ENCODE measurements at places on chromosomes 2 and 18.
A peak's percentile ranks its signal among the peaks of the same experiment; 100 is the strongest.

- DNase-seq, result no peak
These were observed 566 bp downstream of the GATA6 start for GRCh38 chr18:22169889-22170420.

DNA sequence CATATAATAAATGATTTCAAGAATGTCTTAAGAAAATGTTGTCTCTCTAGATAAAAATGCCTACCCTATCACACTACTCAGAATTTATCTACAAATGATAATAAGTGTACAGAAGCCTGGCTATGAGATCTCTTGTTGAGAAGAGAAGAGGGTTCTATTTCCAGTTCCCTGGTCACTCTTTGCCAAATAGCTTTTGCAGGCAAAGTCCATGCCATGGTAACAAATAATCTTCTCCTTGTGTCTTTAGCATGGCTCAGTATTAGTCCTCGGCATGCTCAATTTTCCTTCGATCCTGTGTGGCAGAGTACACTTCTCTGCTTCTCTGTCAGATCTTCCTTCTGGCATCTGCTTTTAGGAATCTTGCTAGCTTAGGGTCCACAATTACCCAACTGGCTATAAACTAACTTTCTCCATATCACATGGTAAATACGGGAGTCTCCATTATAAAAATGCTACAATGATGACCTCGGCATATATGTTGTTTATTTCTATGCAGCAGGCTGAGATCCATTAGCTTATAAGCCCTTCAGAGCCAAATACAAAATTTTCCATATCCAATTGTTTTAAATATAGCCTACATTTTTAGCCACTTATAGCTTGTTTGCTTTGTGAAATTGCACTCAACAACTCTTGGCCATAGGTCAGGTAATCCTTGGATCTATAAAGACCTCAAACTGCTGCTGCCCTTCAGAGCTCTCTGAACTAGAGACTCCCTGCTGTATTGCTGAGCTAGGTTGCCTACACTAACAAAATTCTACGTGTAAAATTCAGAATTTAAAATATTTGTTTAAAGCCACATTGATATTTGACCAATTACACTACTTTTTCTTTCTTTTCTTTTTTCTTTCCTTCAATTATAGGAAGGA is 157.5 kb downstream of the FSIP2 start:
- no peak for DNase-seq

- DNase-seq, result no peak
These were observed 98.0 kb downstream of the KCTD18 start for GRCh38 chr2:200411831-200412230.

GRCh38 chr2:73297151-73297559 is 3.8 kb upstream of the EGR4 start:
- peak; percentile 4 for DNase-seq

- DNase-seq, result no peak
These were observed 53.2 kb upstream of the RAB27B start for GRCh38 chr18:54774981-54775665.

- no peak for DNase-seq
These were observed 32.0 kb downstream of the LPIN1 start for GRCh38 chr2:11778416-11778815.

- DNase-seq, result no peak
These were observed 42.1 kb downstream of the CD28 start for GRCh38 chr2:203748331-203749126.

- no peak for DNase-seq
These were observed 36.2 kb downstream of the ACOXL start for GRCh38 chr2:110768591-110768990.

GRCh38 chr18:24991141-24992060 is 360.6 kb downstream of the ZNF521 start:
- DNase-seq, result no peak

DNA sequence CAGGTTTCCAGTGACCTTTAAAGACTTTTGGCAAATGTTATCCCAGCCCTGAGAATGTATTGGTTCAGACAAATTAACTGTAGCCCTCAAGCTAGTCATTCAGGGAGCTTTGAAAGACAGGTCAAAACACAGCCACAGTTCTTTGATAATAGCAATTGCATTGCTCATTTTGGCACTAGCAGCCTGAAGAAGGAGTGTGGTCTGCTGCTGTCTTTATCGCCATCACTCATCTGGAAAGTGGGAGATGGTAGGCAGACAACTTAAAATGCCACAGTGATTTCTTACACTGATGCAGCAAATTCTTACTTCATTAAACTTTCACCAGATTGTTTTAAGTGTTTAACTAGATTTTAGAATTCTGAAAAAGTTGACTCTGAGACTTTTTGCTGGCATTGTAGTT is 47.2 kb downstream of the DOK6 start:
- no peak for DNase-seq

DNA sequence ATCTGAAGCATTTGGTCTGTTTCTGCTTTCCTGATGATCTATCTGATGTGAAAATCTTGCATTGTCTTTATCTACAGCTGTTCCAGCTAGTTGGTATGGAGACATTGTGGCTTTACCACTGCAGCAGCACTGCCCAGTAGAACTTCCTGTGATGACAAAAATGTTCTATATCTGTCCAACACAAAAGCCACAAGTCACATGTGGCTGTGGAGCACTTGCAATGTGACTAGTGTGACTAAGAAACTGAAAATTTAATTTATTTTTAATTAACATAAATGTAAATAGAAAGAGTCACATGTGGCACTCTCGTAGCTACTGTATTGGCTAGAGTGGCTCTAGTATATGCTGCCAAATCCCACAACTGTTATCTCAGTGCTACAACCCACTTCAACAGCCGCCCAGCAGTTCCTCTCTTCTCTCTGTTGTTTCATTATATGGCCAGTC is 425.7 kb downstream of the SETBP1 start:
- no peak for DNase-seq

- no peak for DNase-seq
These were observed 64.0 kb upstream of the CABLES1 start for GRCh38 chr18:23071285-23071684.

- no peak for DNase-seq
These were observed 387.3 kb downstream of the STK39 start for GRCh38 chr2:167860082-167860481.

- no peak for DNase-seq
These were observed 15.1 kb upstream of the KLHL30 start for GRCh38 chr2:238123218-238123971.

DNA sequence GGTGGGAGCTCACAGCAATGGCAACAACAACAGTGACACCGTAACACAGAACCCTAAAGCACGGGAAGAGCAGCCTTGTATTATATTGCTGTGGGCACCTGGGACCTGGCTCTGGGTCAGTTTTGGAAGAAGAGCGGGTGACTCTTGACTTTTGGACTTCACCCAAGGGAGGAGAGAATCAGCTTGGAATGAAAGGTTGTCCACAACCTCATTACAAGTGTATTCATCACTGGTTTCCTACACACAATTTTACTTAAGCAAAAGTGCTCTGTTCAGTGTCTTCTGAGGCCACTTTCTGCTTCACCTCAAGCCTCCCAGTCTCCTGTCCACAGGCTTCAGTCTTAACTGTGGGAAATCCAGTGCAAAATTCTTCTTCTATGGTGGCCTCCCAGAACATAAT is 263.8 kb downstream of the KCNE4 start:
- no peak for DNase-seq

- no peak for DNase-seq
These were observed 75.8 kb downstream of the RDH14 start for GRCh38 chr2:18484625-18485024.

DNA sequence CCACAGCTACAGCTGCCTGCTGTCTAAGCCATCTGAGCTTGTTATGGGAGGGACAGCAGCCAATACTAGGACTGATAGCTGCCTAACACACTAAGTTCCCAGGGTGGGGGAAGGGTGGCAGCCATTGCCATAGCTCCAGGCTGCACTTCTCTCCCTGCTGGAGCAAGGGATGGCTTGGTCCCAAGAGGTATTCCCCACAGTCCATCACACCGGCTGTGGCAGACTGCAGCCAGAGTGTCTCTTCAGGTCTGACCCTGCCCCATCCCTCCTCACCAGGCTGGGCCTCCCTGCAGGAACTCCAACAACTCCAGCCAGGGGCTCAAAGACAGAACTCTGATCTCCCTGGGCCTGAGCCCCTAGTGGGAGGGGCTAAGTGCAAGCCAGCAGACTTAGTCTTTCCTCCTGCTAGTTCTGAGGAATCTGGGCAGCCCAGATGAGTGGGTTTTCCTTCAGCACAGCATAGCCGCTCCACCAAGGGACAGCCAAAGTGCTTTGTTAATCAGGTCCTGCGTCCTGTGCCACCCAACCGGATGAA is 632.1 kb downstream of the SOCS6 start:
- no peak for DNase-seq

DNA sequence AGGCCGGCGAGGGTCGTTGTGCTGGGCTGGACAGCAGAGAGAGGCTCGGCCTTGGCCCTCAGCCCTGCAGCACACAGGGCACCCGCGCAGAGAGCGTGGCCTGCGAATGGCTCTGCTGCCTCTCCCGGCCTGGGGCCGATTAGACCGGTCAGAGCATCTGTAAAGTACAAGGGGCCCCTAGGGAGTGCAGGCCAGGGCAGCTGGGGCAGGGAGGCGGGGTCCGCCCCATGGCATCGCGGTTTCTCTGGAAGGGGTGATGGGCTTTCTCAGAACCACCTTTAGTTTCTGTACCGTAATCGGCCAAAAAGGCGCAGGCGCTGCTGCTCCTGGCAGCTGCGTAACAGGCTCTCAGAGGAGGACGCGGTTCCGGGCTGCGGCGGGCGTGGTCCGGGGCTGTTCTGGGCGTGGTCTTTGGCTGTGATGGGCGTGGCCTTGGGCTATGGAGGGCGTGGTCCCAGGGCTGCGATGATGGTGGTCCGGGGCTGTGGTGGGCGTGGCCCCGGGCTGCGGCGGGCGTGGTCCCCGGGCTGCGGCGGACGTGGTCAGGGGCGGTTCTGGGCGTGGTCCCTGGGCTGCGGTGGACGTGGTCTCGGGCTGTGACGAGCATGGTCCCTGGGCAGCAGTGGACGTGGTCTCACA is 1.5 kb upstream of the GPR148 start:
- DNase-seq, result peak; percentile 58

DNA sequence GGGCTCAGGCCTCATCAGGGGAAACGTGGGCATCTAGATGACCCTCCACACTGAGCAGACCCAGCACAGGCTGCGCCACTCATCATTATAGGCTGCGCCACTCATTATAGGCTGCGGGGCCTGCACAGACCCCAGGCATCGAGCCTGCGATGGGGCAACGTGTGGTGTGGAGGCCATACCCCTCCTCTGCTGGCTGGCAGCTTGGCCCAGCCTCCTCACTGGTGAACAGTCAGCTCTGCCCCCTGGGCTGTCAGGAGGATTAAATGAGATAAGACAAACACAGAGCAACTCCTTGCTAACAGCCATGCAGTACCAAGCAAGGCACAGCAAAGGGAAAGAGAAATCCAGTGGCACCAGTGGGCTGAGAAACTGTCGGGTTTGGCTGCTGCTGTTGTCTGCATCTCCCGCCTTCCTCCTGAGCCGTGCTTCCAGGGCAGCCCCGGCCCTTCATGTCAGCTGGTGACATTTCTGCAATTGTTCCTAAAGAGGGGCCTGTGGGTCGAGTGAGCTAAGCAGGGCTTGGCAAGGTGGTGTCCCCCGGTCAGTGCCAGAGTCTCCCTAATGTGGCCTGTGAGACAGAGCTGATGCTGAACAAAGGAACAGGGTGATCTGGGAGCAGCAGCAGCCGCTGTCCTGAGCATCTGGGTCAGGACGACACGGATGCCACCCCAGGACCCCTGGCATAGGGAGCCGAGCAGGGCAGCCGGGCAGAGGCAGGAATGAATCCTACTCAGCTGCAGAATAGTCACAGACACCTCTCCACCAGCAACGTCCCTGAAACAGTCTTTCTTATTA is 48.7 kb downstream of the RRM2 start:
- no peak for DNase-seq

- DNase-seq, result no peak
These were observed 5.4 kb downstream of the CD302 start for GRCh38 chr2:159792599-159792998.

DNA sequence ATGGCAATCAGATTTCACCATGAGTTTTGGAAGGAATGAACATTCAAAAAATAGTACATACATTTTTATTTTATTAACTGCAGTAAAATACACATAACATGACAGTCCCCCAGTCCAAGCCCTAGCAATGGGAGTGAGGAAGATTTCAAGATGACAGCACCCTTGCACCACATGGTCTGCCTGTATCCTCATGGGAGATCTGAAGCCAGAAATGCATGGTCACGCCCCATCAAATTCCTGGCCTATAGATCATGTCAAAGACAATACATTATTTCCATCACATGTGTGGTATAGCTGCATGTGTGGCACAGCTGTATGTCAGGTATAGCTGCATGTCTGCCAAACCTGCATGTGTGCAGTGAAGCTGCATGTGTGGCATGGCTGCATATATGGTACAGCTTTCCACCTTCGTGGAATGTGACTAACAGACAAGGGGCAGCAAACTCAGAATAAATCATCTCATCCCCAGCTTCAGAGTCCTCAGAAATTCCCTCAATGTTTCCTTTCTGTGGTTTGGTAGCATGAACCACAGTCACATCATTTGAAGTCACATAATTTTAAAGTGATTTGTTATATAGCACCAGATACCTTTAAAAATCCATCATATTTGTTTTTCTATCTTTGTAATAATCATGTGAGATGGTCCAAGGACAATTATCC is 518.2 kb upstream of the SOX11 start:
- no peak for DNase-seq

DNA sequence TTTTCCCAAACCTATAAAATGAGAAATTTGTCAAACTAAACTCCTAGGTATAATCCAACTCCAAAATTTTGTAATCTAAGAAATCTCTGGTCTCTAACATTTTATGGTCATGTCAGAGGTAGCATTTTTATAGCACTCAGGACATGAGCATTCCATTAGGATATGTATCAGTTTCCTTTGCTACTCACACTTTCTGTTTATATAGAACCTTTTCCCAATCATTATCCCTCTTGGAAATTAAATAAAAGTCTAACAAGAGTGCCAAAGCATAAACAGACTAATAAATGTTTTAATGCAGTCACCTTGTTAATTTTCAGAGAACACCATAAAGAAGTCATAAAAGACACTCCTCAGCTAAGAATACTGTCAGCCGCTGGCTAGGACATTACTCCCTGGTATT is 300.0 kb upstream of the CWC22 start:
- DNase-seq, result no peak

- DNase-seq, result no peak
These were observed 8.1 kb upstream of the PSTPIP2 start for GRCh38 chr18:46080156-46080555.

- no peak for DNase-seq
These were observed 293.7 kb downstream of the BCL11A start for GRCh38 chr2:60259781-60260180.

DNA sequence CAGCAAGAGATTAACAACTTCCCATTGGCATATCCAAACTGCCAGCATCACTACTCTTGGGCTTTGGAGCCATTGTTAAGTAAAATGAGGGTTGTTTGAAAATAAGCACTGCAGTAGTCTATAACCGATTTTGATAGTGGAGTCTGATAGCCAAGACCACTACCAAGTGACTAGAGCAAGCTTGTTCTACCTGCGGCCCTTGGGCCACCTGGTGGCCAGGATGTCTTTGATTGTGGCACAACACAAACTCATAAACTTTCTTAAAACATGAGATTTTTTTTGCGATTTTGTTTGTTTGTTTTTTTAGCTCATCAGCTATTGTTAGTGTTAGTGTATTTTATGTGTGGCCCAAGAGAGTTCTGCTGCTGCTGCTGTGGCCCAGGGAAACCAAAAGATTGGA is 11.0 kb downstream of the UBE2E3 start:
- no peak for DNase-seq

All from nucleus accumbens (tissue), 56 donors.